Right ventricle myocardium inferior (tissue), 1 donor: ENCODE measurements at places on chromosomes 4 and X. TPM values are rescaled to one million over a fixed set of nuclear protein-coding genes. Genes with fewer than 3 reads are reported as not detected.

Gene ITIH6
- not detected for total RNA-seq

DNA sequence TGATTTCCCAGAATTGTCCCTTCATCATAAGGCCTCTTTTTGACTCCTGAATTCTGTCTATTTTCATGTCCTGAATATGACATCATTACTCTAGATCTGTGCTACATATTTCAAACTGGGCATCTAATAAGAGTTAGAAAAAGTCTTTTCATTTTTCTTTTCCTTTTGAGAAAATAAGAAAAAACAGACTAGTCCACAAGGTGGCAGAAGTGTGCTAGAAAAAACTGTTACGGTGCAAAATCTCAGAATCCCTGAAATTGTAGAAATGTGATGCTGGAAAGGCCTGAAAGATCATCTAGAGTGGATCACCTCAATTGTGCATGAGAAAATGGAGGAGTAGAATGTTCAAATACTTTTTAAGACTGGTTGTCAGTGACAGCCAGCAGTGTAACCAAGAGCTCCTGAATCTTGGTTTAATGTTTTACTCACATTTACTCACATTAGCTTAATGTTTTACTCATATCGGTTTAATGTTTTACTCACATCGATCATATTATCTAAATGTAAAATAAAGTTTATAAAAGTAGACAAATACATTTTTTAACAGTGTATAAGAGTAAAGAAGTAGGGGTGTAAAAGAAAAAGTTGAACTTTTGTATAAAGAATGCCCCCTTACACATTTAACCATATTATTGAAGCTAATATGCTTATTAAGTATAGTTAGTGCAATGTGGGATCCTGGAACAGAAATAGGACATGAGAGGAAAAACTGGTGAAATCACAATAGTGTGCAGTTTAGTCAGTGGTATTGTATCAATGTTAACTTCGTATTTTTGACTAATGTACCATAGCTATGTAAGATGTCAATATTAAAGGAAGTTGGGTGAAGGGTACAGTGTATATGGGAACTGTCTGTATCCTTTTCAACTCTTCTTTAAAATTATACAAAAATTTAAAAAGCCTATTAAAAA, 15.2 kb downstream of the ASB11 start:
- DNase-seq, result no peak

- no peak for DNase-seq
These were observed 528 bp upstream of the FGF2 start for GRCh38 chr4:122826079-122826527.

DNA sequence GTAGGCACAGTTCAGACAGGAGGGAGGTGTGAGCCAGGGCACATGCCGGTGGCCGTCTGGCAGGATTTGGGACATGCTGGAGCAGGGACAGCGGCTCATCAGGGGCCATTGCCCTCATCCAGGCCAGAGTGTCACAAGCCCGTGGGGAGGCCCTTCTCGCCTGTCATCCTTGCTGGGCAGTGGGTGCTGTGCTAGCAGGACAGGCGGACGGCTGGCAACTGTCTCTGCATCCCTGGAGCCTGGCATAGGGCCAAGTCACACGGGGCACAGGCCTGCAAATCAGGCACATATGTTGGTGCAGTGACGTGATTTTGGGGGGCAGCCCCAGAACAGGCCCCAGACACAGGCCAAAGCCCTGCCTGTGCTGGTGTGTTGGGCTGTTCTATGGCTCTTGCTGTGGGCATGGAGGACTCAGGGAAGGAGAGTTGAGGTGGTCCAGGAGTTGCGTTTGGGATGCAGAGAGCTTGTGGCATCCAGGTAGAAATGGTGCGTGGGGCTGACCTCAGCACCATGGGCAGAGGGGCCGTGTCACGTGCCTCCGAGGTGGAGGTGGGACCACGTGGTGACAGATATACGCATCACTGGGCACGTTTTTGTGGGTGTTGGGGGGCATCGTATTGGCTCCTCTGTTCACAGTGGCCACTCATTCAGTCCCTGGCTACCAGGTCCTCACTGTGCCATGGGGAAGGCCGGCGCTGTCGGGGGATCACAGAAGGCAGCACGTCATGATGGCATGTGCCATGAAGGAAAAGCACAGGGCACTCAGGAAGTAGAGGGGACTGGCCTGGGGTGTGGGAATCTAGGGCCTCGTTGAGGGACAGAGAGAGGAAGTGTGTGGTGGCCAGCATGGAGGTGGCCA, 14.6 kb upstream of the MSANTD1 start:
- no peak for DNase-seq

DNA sequence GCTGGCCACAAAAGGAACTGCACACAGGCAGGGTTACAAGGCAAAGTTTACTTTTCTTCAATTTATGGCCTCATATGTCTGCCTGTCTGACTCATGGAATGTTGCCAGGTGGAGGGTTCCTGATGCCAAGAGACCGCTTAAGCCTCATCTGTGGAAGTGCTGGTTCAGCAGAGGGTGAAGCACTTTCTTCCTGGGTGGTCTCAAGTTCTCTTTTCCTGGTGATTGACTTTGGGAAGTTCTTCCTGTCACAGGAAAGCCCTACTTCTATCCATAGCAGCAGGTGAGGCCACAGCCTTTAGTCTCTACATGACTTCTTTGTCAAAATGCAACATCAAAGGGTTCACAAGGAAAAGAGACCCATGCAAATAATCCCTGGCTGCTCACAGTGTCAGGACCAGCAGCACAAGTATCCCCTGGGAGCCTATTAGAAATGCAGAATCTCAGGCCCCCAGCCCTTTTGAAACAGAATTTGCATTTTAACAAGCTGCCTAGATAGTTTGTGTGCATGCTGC, 81.4 kb upstream of the IGFBP7 start:
- no peak for DNase-seq
